ENCODE measurements at places on chromosomes 1 and 21. TPM values are rescaled to one million over a fixed set of nuclear protein-coding genes. Genes with fewer than 3 reads are reported as not detected.

Gene ACTA1
- total RNA-seq: not detected

DNA sequence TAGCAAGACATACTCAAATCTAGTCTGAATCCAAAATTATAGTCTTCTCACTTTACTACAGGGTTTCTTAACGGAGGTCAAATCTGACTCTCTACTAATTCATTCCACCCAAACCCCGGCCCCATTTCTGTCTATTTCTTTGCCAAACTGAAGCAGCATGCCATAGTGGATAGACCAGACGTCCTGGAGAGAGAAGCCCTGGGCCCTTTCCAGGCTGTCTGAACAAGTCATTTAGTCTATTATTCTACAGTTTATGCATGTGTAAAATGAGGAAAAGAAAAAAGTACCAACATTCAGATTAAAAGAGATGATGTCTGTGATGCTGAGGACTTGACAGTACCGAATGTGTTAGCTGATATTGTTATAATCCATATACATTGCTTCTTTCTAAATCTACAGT lies 95.0 kb downstream of the GDAP2 start:
- H3K27me3 ChIP-seq: no peaks in the 10 kb centered on the region
- H3K27ac ChIP-seq: no peak overlapping the region
- H3K36me3 ChIP-seq: no peaks in the 10 kb centered on the region

DNA sequence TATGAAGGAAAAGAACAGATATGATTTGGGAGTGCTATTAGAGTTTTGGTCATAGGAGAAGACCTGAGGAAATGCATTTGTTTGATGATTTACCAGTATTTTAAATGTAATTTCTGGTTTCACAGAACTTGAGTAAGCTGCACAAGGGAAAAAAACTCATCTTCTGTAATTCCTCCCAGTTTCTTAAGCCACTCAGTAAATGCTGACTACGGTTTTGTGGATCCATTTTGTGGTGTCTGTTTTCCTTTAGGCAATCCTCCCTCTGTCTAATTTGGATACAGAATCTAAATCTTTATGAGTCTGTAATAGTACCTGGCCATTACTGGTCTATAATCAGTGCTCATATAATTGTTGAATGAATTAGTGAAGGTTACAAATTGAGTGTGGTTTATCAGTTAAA lies 72.0 kb downstream of the OLFML2B start:
- no peaks in the 10 kb centered on the region for H3K27me3 ChIP-seq
- no peak for DNase-seq
- H3K4me3 ChIP-seq: no peak overlapping the region
- H3K27ac ChIP-seq: no peak overlapping the region
- H3K4me1 ChIP-seq: peaks cover 14% of the 10 kb centered on the region

GRCh38 chr1:83970114-83970513 lies 28.8 kb downstream of the TTLL7 start:
- DNase-seq: no peak
- no peaks in the 10 kb centered on the region for H3K4me1 ChIP-seq
- H3K36me3 ChIP-seq: no peaks in the 10 kb centered on the region
- H3K4me3 ChIP-seq: no peak overlapping the region
- no peak overlapping the region for H3K27ac ChIP-seq
- H3K27me3 ChIP-seq: peaks cover 9% of the 10 kb centered on the region

GRCh38 chr1:6179564-6180175 lies 451 bp downstream of the CHD5 start:
- peaks cover 6% of the 10 kb centered on the region for H3K36me3 ChIP-seq
- H3K4me1 ChIP-seq: peaks cover 5% of the 10 kb centered on the region
- no peak overlapping the region for H3K4me3 ChIP-seq
- peaks cover 40% of the 10 kb centered on the region for H3K27me3 ChIP-seq
- no peak overlapping the region for H3K27ac ChIP-seq
- DNase-seq: no peak

- no peaks in the 10 kb centered on the region for H3K27me3 ChIP-seq
- no peak for DNase-seq
- H3K36me3 ChIP-seq: peaks cover 71% of the 10 kb centered on the region
- no peak overlapping the region for H3K4me3 ChIP-seq
These were observed 27.3 kb upstream of the ACTA1 start for GRCh38 chr1:229461032-229461668.

Gene TMEM51
- 0.11 TPM for total RNA-seq

DNA sequence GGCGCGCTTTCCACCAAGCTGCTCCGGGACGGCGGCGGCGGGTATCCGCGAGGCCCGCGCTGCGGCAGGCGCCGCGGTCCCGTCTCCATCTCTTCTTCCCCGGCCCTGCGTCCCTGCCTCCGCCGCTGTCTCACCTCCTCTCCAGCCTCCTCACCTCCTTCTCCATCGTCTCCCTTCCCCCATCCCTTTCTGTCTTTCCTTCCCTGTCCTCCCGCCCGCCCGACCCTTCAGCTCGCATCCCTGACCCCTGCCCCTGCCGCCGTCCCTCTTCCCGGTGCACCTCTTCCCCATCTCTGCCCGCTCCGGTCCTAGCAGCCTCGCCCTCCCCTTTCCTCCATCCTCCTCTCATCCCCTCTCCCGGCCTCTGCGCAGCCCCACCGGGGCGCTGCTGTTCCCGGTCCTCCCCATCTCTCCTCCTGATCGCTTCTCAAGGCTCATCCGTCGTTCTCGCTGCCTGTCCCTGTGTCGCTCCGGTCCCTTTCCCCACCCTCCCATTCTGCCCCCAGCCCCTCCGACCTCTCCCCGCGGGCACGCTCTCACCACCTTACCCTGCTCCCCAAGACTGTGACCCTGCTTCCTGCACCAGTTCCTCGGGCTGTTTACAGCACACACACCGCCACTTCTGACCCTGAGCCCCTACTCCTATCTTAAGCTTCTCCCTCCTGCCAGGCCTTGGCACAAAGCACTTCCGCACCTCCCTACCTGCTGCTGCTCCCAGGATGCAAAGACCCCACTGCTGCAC lies 760 bp upstream of the NPHP4 start:
- no peaks in the 10 kb centered on the region for H3K27me3 ChIP-seq
- peak overlapping the region; percentile 96 for H3K27ac ChIP-seq
- no peak for DNase-seq
- peaks cover 15% of the 10 kb centered on the region for H3K36me3 ChIP-seq

Gene ZNF697
- 13.0 TPM for total RNA-seq

Gene SMIM1
- 1.4 TPM for total RNA-seq

- no peaks in the 10 kb centered on the region for H3K36me3 ChIP-seq
These were observed 300.3 kb downstream of the ASTN1 start for GRCh38 chr1:176864211-176864610.

GRCh38 chr1:43319766-43320165 lies 17.9 kb upstream of the MPL start:
- H3K36me3 ChIP-seq: peaks cover 2% of the 10 kb centered on the region
- no peaks in the 10 kb centered on the region for H3K27me3 ChIP-seq
- no peak for DNase-seq
- H3K27ac ChIP-seq: peak overlapping the region; percentile 30
- peaks cover 16% of the 10 kb centered on the region for H3K4me1 ChIP-seq

Gene C1orf141
- not detected for total RNA-seq

DNA sequence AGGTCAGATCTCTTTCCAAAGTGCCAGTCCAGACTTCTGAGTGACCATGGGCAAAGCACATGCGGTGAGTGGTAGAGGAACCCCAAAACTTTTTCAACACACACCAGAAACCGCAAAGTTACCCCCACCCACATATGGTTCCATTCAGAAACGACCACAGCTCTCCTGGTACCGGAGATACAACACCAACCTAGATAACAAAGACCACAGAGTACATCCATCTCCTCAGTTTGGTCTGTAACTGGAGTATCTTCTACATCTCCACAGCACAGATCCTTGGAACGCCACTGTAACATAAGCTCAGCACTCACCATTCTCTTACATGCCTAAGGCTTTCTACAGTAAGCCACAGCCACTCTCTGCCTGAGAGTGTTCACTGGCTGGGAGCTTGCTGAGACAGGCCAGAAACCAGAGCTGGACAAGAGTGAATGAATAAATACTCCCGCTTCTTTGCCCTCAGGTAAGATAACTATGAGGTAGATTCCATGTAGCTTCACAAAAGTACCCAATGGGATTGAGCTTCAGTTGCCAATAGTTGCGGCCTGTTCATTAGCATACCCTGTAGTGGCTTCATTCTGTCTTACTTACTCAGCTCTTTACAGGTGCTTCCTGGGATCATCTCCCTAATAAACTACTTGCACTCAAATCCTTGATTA lies 81.8 kb downstream of the SMYD3 start:
- no peak for DNase-seq
- H3K4me3 ChIP-seq: no peak overlapping the region
- no peaks in the 10 kb centered on the region for H3K36me3 ChIP-seq
- H3K27me3 ChIP-seq: no peaks in the 10 kb centered on the region
- H3K4me1 ChIP-seq: peaks cover 25% of the 10 kb centered on the region

- no peaks in the 10 kb centered on the region for H3K4me1 ChIP-seq
- DNase-seq: no peak
- H3K27me3 ChIP-seq: peaks cover 3% of the 10 kb centered on the region
These were observed 190.7 kb upstream of the KIAA0040 start for GRCh38 chr1:175383239-175383638.

DNA sequence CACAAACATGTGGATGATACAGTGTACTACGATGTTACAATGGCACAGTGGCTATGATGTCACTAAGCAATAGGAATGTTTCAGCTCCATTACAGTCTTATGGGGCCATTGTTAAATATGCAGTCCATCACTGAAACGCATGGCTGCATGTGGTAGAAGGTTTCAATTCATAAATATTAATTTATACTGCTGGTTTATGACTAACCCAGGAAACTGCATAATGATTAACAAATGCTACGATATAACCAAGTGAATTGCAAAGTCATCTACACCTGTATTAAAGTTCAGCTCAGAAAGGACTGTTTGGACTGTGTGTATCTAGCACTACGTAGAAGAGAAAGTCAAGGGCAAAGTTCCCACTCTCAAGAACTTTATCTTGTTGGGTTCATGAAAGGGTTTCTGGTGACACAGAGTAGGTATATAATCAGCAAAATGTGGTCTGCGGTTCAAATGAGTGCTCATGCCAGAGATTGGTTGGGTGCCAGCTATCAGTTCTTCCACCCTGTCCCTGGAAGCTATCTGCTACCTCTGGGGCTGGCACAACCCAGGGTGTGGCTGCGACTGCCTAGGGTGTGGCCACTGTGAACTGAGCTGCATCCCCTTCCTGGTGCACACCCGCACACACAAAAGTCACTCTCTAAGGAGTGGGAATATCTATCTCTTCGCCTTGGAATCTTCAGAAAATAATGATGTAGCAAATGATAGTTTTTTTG lies 14.8 kb downstream of the MGST3 start:
- H3K36me3 ChIP-seq: peaks cover 19% of the 10 kb centered on the region
- H3K4me1 ChIP-seq: peaks cover 50% of the 10 kb centered on the region
- DNase-seq: peak; percentile 18
- no peaks in the 10 kb centered on the region for H3K27me3 ChIP-seq

DNA sequence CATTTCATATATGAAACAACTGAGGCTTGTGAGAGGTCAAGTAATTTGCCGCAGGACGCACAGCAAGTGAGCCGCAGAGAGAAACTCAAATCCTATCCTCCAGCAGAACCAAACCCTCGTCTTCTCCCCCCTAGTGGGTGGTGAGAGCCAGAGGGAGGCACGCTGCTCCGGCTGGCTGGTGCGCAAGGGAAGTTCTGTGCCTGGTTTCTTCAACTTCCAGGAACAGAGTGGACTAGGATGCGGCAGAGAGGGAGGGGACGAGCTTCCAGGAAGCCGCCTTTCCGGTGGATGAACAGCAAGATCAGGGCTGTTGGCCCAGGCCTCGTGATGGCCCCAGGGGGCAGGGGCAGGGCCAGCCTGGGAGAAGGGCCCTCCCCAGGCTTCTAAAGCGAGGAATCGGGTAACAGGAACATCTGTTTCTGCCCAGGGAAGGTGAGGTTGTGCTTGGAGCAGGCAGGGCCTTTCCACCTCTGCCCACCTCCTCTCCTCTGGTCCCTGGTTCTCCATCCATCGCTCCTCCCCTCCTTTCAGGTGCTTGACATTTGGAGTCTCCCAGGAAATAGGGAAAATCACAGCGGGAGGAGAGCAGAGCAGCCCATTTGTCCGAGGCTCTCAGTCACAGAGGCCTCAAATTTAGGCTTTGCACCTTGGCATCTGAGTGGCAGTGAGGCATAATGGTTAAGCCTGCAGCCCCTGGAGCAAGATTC lies 16.8 kb upstream of the PDIK1L start:
- H3K4me1 ChIP-seq: peaks cover 13% of the 10 kb centered on the region
- no peaks in the 10 kb centered on the region for H3K36me3 ChIP-seq
- no peak overlapping the region for H3K27ac ChIP-seq
- no peak for DNase-seq
- no peak overlapping the region for H3K4me3 ChIP-seq

DNA sequence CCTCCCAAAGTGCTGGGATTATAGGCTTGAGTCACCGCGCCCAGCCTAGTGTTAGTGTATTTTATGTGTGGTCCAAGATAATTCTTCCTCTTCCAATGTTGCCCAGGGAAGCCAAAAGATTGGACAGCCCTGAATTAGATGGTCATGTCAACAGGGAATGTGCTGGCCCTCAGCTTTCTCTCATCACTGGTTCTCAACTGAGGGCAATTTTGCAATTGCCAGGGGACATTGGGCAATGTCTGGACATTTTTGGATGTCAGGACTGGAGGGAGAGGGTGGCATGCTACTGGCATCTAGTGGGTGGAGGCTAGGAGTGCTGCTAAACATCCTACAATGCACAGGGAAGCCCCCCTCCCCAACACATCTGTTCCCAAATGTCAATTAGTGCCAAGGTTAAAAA lies 95.0 kb downstream of the LAMC2 start:
- DNase-seq: no peak
- H3K27ac ChIP-seq: no peak overlapping the region
- H3K27me3 ChIP-seq: peaks cover 2% of the 10 kb centered on the region
- no peaks in the 10 kb centered on the region for H3K36me3 ChIP-seq

GRCh38 chr21:14995226-14995625 lies 69.6 kb downstream of the NRIP1 start:
- H3K4me1 ChIP-seq: peaks cover 2% of the 10 kb centered on the region
- no peaks in the 10 kb centered on the region for H3K36me3 ChIP-seq
- H3K27me3 ChIP-seq: no peaks in the 10 kb centered on the region
- H3K27ac ChIP-seq: no peak overlapping the region
- no peak for DNase-seq
- H3K4me3 ChIP-seq: no peak overlapping the region

GRCh38 chr1:212916481-212917133 lies 33.7 kb upstream of the VASH2 start:
- H3K27me3 ChIP-seq: peaks cover 9% of the 10 kb centered on the region
- H3K27ac ChIP-seq: no peak overlapping the region
- H3K4me3 ChIP-seq: no peak overlapping the region
- DNase-seq: no peak

Gene FAM151A
- not detected for total RNA-seq

- no peak for DNase-seq
- peaks cover 96% of the 10 kb centered on the region for H3K36me3 ChIP-seq
- peaks cover 63% of the 10 kb centered on the region for H3K4me1 ChIP-seq
- no peaks in the 10 kb centered on the region for H3K27me3 ChIP-seq
- peak overlapping the region; percentile 91 for H3K27ac ChIP-seq
These were observed 39.0 kb downstream of the MRPL39 start for GRCh38 chr21:25568246-25568645.

DNA sequence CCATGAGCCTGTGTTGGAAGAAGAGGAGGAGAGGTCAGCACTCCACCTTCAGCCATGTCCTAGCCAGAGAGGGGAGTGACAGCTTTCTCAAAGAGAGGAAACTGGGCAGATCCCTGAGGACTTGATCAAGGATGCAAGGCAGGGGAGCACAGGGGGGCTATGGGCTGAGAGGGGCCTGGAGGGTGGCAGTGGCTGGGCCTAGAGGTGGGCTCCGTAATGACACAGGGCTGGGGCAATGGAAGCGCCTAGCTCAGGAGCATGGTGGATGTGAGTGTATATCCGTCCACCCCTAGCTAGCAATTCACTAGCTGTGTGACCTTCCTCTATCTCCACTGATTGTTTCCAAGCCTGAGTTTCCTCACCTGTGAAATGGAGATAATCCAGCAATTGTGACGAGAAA lies 32.6 kb downstream of the NEK2 start:
- no peak overlapping the region for H3K4me3 ChIP-seq
- no peak overlapping the region for H3K27ac ChIP-seq
